ENCODE measurements at places on chromosomes 11 and 22. TPM values are rescaled to one million over a fixed set of nuclear protein-coding genes. Genes with fewer than 3 reads are reported as not detected.
A peak's percentile ranks its signal among the peaks of the same experiment; 100 is the strongest.

DNA sequence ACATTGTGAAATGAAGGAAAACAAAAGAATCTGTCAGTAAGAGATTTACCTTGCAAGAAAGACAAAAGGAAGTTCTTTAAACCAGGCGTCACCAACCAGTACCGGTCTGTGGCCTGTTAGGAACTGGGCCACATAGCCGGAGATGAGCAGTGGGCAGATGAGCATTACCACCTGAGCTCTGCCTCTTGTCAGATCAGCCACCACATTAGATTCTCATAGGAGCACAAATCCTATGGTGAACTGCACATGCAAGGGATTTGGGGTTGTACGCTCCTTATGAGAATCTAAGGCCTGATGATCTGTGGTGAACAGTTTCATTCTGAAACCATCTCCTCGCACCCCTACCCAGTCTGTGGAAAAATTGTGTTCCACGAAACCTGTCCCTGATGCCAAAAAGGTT lies 108.2 kb downstream of the CYP2R1 start:
- no peak for DNase-seq

DNA sequence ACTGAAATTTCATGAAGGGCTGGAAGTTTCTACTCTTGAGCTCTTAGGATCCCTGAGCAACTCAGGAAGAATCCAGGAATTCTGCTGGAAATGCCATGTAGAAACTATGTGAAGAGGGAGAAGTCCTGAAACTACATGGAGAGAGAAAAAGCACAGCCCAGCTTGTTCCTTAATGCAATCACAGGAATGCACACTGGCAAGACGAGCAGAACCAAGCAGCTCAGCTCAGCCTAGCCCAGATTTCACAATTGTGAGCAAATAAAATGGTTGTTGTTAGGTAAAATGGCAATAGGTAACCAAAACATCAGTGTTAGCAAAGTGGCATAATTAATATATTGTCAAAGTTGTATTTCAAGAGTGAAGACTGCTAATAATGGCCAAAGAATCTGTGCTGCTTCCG lies 28.1 kb downstream of the ZNF214 start:
- DNase-seq: no peak

GRCh38 chr11:1839924-1840779 lies 1.4 kb downstream of the TNNI2 start:
- no peak for DNase-seq

DNA sequence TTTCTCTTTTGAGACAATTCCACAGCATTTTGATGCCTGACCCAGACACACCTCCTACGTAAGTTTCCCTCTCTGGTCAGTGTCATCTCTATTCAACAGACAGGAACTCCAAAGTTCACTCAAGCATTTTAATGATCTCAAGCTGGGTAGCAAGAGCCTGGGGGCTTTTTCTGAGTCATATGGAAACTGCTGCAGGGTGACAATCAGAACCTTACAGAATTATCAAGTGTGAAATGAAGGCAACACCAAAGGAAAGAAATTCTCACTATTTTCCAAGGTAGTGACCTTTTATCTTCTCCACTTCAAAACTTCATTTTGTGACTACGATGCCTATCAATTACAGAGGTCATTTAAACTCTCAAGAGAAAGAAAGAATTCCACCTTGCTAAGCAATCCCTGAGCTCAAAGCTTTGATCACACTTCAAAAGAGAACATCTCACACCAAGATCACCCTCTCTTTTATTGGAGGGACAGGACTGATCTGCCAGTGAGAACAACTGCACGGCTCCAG lies 229.0 kb upstream of the ZC3H12C start:
- no peak for DNase-seq

DNA sequence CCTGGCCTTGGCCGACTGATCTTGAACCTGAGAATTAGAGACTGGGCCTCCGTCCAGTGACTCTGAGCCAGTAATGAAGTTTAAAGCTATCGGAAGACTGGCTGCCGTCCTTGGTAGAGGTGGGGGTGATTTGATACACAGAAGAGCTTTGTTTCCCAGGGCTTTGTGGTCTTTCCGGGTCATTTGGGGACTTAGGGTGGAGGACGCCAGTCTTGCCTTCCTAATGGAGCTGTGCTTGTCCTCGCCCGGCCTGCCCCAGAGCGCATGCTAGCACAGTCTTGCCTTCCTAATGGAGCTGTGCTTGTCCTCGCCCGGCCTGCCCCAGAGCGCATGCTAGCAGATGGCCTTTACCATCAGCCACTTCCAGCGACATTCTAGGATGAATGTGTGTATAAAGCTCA lies 65.8 kb downstream of the ST3GAL4 start:
- DNase-seq: no peak

- peak; percentile 21 for DNase-seq
Measured at GRCh38 chr11:129658526-129658867, 157.2 kb upstream of the TMEM45B start.

GRCh38 chr11:8649361-8649760 lies 33.1 kb downstream of the TRIM66 start:
- no peak for DNase-seq

- no peak for DNase-seq
Measured at GRCh38 chr11:74777877-74778276, 29.2 kb downstream of the RNF169 start.

DNA sequence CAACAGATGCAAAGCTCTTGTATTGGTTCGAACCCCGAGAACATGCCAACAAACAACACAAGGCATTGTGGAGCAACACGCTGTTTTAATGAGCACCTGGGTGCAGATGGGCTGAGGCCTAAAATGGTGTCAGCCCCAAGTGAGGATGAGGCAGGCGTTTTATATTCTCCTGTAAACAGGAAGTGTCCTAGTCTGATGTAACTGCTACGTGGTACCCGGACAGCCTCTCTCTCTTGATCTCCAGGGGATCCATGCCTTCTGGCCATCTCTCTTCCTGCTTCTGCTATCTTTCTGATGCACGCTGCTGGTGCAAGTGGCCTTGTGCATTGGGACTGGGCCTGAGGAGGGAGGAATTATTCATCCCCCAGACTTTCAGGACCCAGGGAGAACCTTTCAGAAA lies 19.4 kb upstream of the VSTM5 start:
- DNase-seq: no peak

DNA sequence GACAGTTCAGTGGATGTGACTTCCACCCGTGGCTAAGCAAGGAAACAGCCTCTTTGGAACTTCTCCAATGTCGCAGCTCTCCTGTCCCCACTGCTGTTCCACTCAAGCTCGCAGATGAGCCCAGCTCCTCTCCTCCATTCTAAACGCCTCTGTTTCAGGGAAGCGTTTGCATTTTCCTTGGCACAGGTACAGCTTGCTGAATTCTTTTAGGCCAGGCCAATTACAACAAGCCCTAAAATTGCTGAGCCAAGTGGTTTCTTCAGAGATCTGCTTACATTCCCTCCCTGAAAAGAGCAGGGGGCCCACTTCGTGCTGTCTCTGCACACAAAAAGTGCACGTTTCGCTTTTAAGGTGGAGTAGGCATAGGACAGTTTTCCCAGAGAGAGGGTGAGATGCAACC lies 91.5 kb upstream of the BLID start:
- no peak for DNase-seq

- DNase-seq: no peak
Measured at GRCh38 chr22:44615602-44616180, 86.3 kb upstream of the PRR5 start.

- no peak for DNase-seq
Measured at GRCh38 chr11:114163830-114164401, 104.4 kb downstream of the ZBTB16 start.

DNA sequence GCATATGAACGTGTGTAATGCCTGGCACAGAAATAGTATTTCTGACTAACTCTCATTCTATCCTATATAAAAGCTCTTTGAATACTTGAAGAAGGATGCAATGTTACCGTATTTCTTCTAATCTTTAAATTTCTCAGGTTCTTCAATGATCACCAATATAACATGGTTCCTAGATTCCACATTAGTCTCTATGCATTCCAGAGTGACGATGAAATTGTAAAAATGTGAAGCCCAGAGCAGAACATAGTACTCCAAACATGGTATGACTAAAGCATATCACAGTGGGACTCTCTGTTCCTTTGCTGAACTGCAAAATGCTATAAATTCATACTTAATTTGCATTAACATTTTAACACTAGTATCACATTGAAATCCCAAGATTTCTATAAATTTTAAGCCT lies 877.6 kb upstream of the CHORDC1 start:
- DNase-seq: no peak

DNA sequence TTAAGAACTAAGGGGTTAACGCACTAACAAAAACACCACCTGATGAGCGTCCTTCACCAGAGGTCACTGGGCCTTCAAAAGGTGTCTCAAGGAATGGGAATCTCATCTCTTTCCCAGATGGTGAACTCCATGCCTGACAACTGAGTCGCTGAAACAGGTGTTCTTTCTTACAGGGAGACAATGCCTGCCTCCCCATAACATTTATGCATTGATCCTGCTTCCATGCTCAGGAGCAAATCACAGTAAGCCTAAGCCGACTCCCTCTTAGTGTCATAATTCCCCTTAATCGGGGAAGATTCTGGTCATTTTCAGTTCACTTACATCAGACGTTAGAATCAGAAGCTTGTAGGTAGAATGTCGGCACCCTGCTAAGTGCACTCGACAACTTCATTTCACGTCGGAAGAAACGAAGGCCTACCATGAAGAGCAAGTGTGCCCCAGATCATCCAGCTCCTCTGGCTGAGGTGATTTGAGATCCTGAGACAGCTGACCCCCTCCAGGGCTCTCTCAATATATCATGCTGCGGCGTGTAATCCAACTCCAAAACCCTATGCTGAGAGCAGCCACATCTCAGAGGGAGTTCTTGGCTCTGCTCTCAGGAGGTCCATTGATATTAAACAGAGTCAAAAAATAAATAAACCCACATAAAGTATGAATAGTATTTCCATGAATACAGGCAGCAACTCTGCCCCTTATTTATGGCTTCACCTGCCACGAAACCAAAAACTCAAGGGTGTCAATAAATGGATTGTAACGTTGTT lies 163.1 kb downstream of the LARGE1 start:
- no peak for DNase-seq

DNA sequence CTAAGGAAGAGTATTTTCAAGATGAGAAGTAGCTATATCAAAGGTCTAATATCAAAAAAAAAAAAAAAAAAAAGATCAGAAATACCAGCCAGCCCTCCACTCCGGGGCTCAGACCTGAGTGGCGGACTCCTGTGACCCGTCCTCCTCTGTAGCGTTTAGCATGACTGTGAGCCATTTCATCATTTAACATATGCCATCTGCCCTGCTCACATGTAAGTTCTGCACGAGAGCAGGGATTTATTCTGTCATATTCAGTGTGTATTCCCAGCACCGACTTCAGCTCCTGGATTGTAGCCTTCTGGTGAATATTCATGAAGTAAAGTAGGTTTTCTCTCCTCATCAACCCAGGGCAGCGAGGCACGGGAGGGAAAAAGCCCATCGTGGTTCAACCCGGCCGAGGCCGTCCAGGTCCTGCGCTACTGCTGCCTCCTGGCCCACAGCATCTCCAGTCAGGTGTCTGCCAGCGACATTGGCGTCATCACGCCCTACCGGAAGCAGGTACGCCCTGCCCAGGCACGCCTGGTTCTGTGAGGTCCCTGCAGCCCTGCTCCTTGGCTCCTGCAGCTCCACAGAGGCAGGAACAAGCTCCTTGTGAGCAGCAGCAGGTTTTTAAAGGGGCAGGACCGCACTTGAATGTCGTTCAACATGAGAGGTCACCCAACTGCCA lies 12.7 kb upstream of the PANX2 start:
- no peak for DNase-seq

GRCh38 chr22:24466716-24467328 lies 28.3 kb upstream of the UPB1 start:
- DNase-seq: no peak

DNA sequence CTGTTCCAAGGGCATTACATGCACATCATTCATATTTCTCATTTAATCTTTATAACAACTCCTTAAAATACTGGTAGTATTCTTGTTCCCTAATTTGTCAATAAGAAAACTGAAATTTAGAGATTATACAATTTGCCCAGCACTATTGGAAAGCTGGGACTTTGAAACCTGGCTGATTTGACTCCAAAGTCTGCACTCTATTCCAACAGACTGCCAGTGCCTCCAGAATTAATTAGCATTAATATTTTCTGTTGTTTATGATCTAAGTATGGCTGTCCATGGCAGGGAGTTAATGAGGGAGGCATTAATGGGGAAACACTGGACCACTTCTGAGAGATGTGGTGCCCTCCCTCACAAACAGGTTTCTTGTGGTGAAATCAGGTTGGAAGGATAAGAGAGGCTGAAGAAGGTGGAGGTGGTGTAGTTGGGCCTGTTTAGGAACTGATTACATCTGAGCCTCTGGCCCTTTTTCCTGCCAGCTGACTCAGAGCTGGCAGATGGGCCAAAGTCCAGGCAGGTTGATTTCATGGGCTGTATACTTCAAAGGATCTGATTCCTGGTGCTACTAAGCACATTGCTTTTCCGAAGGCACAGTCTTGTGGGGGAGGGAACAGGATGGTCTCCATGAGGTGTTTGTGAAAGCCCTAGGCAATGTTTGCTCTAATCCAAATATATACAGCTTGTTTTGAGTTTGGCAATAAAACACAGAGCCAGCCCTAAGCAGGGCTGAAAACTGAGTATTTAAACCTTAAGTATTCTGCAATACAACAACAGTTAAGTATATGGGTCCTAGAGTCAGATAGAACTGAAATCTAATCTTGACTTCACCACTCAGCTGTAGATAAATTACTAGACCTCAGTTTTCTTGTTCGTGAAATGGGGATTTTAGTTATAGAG lies 21.0 kb upstream of the RAB30 start:
- no peak for DNase-seq

- no peak for DNase-seq
Measured at GRCh38 chr11:87529486-87529885, 491.8 kb downstream of the TMEM135 start.

DNA sequence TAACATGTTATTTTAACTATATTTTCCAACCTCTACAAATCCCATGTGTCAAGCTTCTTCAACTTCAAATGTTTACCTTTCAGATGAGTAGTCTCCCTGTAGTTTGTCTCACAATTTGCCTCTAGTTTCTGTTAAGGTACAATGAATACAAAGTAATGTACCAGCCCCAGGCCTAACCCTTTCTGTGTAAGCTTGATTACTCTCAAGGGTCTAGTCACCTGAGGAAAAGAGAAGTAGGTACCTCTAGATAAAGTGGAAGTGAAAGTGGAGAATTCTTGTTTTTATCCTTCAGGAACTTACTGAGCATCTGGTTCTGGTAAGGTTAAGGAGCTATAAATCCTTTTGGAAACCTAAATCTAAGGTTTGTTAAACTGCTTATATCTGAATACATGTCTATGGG lies at the start of gene OR51A7:
OR51A7 (plus strand) TSS at position 300 of the 400 bp plus-strand sequence. CDS start 3,587 bp downstream, outside the sequence.
- no peak for DNase-seq

DNA sequence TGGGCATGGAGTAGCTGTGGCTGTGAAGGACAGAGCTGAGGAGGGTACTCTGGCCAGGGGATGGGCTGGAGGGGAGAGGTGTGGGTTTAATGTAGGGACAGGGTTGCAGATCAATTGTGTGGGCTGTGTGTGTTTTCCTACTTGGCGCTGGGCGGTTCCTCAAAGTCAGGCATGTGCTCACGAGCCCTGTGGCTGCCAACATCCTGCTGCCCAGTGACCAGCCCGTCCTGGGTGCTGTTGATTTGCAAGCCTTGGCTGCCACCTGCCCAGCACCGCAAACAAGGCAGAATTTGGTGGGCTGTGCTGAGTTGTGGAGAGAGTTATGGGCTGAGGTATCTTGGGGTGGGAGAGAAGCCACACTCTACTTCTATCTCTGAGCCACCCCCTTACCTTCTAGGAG lies 69.2 kb downstream of the SCN3B start:
- no peak for DNase-seq

The APOL4 gene
- total RNA-seq: not detected

The FAM83F gene
- 18.9 TPM for total RNA-seq

The DERL3 gene
- total RNA-seq: 8.7 TPM

The CBLIF gene
- not detected for total RNA-seq

The TRIM66 gene
- total RNA-seq: 3.1 TPM

The FAM181B gene
- 0.37 TPM for total RNA-seq

The EXPH5 gene
- total RNA-seq: 11.5 TPM

The RRP7A gene
- 48.4 TPM for total RNA-seq

The SYT8 gene
- not detected for total RNA-seq

The ANO9 gene
- 20.0 TPM for total RNA-seq

The HTR3B gene
- not detected for total RNA-seq

Measured in H1 (cell line).